ENCODE measurements at places on chromosomes 1 and 21.

DNA sequence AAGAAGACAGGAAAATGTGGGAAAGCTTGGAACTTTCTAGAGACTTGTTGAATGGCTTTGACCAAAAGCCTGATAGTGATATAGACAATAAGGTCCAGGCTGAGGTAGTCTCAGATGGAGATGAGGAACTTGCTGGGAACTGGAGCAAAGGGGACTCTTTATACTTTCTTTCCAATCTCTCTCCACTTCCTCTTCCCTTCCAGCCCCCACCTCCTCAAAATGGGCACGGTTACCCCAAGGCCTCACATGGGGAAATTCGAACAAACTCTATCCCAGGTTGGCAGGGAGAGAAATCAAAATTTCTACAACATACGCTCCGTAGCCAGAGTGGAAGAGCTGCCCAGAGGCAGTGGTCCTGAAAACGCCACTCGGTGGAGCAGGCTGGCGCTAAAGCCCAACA lies 15.2 kb downstream of the PPT1 start:
- DNase-seq = no peak

- DNase-seq = no peak
Measured at GRCh38 chr1:32746130-32746529, 43.6 kb upstream of the SYNC start.

DNA sequence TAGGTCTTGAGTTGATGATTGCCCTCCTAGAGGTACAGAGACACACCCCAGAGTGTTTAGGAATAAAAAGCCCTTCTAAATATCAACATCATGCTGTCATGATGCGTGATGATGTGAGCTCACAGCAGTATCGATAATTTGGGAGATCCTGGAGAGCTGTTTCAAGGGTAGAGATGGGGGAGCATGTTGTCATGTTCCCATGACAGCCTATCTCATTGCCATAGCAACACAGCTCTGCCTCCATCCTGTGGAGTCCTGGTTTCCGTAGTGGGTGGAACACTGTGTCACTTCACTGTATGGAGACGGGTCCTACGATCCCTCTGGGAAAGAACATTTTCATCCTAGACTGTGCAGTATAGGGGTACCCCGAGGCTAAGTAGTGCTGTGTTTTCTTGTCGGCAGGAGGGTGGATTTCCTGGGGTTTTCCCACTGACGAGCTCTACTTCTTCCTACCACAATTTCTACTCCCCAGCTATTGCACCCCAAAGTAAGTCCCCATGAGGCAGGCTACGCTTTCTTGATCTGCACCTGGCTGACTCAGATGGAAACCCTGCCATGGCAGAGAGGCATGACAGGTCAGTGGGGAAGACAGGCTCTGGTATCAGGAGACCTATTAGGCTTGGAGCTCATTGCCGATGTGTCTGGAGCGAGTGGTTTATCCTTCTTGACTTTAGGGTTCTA lies 7.2 kb downstream of the KISS1 start:
- no peak for DNase-seq

DNA sequence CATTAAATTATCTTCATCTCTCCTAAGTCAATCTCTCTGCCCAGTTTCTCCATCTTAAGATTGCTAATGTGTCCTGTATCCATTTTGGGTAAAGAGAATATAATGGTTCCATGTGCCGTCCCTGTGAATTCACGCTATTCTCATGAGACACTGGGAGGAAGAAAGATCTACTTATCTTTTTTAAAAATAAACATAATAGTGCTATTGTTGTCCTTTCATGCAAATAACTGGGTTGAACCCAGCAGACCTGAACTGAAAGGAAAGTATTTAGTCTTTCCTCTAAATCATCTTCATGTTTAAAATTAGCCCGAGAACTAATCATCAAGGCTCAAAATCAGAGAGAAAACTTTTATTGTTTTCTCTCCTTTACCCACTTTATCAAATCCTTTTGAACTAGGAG lies 22.4 kb downstream of the SLAMF1 start:
- no peak for DNase-seq

DNA sequence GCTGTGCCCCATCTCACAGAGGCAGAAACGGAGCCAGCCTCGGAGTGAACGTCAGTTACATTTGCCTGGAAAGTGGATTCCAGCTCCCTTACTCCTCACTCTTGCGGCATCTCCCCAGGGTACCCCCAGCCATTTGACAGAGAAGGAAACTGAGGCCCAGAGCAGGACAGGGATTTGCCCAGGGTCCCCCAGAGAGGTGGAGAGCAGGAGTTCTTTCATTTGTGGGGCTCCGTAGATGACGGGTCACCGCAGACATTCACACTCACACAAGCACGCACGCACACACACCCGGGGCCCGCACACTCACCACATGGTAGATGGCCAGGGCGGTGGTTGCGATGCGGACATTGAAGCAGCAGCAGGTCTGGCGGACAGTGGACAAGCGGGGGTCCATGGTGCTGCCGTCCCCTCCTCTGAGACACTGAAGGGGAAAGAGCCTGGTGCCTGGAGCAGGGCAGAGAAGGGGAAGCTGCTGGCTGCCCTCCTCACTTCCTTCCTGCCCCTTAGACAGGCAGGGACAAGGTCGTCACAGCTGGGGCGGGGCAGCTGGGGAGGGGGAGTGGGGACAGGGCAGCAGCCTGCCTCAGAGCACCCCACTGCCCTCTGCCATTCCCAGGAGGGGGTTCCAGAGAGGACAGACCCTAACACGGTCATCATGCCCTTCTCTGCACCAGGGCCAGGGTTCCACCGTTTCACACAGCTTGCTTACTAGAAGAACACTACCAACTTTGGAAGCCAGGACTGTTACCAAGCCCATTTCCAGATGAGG lies at the start of gene LAPTM5:
LAPTM5 (minus strand) TSS at position 423 of the 769 bp plus-strand sequence; CDS start at position 394, 29 bp downstream.
- DNase-seq = no peak

DNA sequence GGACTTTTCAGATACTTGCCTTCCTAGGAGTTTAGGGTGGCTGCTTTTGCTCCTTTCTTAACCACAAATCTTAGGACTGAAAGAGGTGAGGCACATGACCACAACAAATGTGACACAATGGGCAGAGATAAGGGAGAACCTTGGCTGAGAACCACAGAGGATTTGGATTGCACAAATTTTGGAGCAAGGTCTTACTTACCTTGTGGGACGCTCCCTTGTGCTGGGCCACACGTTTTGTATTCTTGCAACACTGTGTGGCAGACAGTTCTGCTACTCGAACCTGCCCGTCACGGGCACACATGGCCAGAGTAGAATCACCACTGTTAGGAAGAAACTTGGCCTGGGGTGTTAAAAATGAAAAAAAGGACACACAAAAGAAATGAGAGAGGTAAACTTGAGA lies 23.9 kb downstream of the DCAF8 start:
- DNase-seq = no peak

DNA sequence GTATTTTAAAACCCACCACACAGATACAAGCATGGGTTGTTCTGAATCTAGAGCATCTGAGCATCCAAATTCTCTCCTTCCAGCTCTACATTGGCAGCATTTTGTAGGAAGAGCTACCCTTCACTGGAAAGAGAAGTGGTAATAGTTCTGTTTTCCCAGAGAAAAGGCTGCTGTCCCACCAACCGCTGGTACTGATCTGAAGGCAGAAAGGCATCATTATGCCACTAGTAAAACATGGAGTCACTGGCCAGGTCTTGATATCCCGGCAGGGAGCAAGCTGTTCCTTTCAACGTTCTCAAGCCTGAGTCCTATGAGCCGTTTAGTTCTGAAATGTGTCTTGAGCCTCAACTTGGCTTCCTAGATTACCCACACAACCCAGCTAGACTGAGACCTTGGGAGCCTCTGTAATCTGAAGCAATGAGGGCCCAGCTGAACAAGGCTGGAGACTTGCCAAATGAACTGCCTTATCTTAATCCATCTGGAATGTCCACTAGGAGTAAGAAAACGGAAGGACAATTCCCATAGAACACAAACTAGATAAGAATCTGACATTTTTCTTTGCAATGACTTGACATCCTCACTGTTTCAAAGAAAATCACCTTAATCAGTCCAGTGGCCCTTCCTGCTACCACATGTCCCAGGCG lies 116.8 kb downstream of the KCNH1 start:
- DNase-seq = no peak

GRCh38 chr1:170623171-170623570 lies 40.8 kb upstream of the PRRX1 start:
- DNase-seq = no peak

GRCh38 chr1:218299416-218299815 lies 14.3 kb downstream of the RRP15 start:
- no peak for DNase-seq

- no peak for DNase-seq
Measured at GRCh38 chr1:208054911-208055379, 144.0 kb upstream of the CD34 start.

- DNase-seq = no peak
Measured at GRCh38 chr1:28915031-28915895, 894 bp downstream of the EPB41 start.

DNA sequence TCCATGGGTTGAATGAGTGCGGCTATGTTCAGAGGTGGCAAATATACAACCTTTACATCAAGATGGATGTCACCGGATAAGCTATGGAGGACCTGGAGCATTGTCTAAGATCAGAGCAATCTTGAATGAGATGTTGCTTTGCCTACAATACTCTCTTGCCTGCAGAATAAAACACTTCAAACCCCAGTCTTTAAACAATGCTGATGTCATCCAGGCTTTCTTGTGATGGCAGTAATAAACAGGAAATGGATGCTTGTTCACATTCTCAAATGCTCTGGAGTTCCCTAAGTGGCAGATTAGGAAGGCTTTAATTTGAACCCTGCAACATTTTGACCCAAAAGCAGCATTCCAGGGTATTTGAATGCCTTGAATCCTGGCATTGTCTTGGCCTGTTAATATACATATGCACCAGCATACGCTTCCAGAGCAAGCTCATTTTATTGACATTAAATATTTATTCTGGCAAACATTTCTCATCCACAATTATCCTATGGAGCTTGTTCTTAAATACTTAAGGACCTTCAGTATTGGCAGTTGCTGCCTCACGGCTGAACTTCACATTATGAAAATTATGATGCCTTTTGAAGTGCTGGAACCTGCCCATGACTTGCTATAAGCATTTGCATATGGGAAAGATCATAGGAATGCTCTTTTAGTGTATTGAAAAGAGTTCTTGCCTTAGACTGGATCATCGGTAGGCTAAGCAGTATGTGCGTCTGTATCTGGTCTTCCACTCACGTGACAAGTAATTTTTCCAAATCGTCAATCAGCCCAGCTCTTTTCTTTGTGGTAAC lies 422.7 kb downstream of the SIPA1L2 start:
- DNase-seq = no peak

Measured in ascending aorta (tissue), 2 donors.